MV-4-11 (cell line): ENCODE measurements at places on chromosomes 2 and 18.
A peak's percentile ranks its signal among the peaks of the same experiment; 100 is the strongest.

- no peak for DNase-seq
These were observed 63.5 kb downstream of the TRIP12 start for GRCh38 chr2:229858351-229858750.

DNA sequence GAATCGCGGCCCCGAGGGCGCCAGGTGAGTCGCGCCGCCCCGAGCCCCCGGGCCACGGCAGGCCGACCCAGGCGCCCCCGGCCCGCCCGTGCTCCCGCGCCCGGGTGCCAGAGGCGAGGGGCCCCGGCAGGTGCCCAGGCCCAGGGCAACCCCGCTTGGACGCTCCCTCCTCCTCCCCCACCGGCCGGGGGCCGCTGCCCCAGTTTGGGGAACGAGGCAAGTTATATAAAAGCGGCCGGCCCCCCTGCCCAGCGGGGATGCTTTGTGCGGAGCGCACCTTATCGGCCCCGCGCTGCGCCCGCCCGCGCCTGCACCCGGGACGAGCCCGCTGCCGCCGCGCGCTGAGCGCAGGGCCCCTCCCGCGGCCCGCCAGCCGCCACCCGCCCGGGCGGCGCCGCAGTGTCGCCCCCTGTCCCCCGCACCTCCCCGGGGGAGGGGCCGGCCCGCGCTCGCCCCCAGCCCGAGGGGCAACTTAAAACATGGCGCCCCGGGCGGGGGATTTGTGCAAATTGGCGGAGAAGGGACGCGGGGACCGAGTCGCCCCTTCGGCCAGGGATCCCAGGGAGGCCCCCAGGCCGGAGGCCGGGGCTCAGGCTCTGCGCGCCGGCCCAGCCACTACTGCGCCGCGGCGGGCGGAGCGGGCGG lies 639 bp downstream of the EPB41L3 start:
- no peak for DNase-seq

GRCh38 chr18:31546476-31546875 lies 45.2 kb upstream of the TTR start:
- DNase-seq = no peak

- peak; percentile 78 for DNase-seq
These were observed 16.1 kb upstream of the ARL5A start for GRCh38 chr2:151844211-151844896.

DNA sequence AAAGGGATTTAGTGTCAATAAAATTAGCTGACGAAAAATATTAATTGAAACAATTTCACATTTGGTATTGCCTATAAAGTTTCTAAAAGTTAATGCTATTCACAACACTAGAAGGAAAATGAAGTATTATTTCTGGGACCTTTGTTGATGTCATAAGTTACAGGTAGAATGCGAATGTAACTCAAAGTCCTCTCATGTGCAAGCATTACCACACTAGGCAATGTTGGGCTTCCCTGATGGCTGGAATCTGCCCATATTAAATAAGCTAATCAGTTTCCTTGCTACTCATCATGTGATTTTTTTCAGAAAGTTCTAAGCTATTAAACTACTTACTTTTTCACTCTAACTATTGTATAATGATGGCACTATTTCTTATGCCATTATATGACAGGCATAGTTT lies 44.6 kb downstream of the COBLL1 start:
- DNase-seq = no peak

DNA sequence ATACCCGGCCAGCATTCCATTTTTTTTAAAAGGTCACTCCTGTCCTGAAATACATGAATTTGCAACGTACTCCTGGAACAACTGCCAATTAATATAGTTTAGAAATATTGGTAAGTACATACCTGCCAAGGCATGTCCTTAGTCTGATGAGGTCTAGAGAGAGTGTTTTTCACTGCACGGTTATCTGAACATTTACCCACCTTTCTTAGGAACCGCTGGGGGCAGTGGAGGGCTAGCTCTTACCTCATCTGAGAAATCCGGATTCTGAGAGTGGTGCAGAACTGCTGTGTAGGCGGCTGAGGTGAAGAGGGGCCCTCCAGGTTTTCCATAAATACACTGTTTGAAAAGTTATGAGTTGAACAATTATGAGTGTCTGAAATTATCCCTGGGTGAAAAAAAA lies 133.1 kb upstream of the CCDC195 start:
- no peak for DNase-seq

- DNase-seq = peak; percentile 83
These were observed 51.2 kb upstream of the LYPD6B start for GRCh38 chr2:148987286-148987685.
